Left kidney (tissue), 8 donors: ENCODE measurements at places on chromosomes 13 and 19. TPM values are rescaled to one million over a fixed set of nuclear protein-coding genes. Genes with fewer than 3 reads are reported as not detected.

The CGB8 gene
- polyA plus RNA-seq = not detected

The IGFLR1 gene
- 4.9 TPM for polyA plus RNA-seq

The PTGER1 gene
- polyA plus RNA-seq = 1.6 TPM

The PGLYRP1 gene
- polyA plus RNA-seq = 0.32 TPM

The GTF2F2 gene
- 27.9 TPM for polyA plus RNA-seq

The KASH5 gene
- 0.17 TPM for polyA plus RNA-seq

The ZNF865 gene
- 6.3 TPM for polyA plus RNA-seq

The KDELR1 gene
- 227 TPM for polyA plus RNA-seq

The TNFSF11 gene
- 0.37 TPM for polyA plus RNA-seq

The SYT5 gene
- polyA plus RNA-seq = 0.30 TPM
